ENCODE measurements at places on chromosomes 11 and 22.

GRCh38 chr11:85699957-85700741 lies 14.2 kb upstream of the CCDC89 start:
- DNase-seq: no peak

GRCh38 chr11:63766531-63767235 lies 1.9 kb downstream of the ZFTA start:
- DNase-seq: no peak

DNA sequence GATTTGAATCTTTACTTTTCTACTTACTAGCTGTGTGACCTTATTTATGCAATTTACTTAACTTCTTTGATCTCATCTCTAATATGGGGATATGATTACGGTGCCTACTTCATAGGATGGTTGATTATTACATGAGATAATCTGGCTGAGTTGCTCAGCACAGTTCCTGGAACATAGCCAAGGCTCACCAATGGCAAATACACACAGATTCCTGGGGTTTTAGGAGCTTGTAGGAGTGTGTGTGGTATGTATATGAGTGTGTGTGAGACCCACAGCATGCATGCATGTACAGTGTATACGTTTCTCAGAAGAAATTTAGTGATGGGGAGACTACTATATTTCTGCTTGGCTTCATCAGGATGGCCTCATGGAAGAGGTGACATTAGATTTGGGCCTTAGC lies 256.9 kb downstream of the KIRREL3 start:
- DNase-seq: no peak

DNA sequence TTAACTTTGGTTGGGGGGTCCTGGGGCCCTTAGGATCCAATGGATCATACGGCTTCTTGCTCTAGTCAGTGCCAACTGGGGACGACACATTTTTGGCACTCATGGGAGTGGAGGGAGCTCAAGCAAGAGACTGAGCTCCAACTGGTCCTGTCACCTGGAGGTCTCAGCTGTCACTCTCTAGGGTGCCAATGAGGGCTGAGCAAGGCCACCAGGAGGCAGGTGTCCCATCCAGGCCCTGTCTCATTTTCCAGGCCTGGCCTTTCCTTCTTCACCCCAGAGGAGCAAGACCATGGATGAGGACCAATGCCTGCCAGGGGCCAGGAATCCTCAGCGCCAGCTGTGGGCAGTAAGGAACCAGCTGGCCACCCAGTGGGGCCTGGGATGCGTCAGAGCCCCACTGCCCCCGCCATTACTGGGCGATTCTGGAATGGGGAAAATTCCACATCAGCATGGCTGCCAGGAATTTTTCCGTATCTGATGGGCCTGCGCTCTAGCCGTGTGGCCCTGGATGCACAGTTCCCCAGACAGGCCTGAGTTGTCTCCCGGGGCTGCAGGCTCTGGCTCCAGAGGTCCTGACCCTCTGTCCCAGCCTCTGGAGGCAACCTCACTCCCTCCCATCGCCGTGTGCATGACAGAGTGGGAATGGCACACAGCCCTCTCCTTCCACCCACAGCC lies 669 bp upstream of the GAL3ST1 start:
- no peak for DNase-seq

DNA sequence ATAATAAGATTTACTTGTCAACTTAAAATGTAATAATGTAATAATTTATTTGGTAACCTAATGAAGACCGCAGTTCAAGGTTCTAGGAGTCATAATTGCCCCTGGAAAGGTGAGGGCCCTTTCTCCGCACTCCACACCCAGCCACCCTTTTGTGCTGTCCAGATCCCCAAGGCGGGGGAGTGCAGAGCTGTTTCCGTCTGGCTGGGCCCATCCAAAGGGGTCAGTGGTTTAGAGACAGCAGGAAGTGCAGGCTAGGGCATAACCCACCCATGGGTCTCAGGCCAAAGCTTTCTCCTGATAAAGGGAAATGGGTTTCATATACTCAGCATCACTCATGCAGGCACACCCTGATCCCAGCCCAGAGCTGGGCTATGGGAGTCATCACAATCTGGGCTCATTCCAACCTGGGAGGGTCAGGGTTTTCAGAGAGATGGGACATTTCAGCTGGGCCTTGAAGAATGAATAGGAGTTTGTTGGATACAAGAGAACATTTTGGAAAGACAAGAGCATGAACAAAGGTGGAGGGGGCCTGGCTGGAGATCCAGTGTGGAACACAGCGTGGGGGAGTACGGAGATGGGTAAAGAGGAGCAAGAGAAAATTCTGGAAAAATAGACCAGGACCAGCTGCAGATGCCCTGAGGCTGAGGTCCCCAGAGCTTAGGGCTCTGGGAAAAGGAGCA lies 432.2 kb downstream of the TBC1D22A start:
- DNase-seq: no peak

DNA sequence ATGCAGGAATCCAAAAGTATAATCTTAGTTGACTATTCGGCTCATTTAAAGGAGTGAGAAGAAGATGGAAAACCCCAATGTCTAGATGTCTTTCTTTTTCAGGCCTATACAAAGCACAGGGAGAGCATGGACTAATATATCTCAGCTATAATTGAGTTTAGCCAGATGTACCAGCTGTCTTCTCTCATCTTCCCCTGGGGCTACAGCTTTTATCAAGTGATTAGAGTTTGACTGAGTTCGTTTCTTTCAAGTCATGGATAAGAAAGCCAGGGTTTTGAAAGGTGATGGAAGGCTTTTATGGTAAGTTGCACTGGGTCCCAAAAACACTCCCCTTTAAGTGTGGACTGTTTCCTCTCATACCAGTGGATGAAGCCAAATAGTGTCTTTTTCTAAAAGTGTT lies 1172.8 kb upstream of the TENM4 start:
- no peak for DNase-seq

DNA sequence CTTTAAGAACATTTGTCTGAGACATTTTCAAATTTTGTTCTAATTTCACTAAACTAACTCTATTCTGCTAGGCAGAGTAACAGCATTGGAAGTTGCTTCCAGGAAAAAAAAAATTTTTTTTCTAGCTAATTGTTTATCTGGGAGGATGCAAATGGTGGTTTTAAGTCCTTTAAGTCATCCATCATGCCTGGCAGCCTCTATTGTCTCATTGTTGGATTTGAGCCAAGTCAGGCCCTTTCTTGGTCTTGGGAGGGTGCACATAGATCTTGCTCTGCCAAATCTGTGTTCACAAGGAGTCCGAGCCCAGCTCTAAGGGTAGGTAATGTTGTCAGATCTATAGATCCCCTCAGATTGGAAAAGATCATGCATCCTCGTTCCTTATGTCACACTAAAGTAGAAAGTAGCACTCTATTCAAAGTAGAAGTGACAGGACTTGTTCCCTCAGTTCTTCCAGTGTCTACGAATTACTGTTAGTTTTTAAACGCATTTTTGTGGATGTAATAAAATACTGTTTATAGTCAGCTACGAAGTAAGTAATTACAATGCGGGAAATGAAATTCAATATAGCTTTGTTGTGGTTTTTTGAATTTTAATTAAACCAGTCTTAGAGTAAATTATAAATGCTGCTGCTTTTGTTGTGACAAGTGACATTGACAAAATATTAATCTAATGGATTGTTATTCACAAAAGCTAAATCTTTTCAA lies 166.0 kb upstream of the RASSF10 start:
- DNase-seq: peak; percentile 52

DNA sequence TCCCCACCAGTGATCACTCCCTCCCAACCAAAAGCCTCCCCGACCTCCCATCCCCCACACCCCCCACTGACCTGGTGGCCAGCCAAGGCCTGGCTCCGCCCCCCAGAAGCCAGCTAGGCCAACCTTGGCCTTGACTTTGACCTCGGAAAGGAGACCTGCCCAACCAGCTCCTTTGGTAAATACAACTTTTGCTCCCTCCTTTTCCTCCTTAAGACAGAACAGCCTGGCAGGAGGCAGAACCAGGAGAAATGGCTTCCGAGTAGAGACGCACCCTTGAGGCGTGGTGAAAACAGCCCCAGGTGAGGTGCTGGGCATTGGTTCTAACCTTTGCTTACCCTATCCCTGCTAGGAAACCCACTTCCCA lies 27.0 kb downstream of the PLEKHA7 start:
- peak; percentile 13 for DNase-seq

GRCh38 chr11:20881328-20882079 lies 212.1 kb downstream of the NELL1 start:
- DNase-seq: no peak

DNA sequence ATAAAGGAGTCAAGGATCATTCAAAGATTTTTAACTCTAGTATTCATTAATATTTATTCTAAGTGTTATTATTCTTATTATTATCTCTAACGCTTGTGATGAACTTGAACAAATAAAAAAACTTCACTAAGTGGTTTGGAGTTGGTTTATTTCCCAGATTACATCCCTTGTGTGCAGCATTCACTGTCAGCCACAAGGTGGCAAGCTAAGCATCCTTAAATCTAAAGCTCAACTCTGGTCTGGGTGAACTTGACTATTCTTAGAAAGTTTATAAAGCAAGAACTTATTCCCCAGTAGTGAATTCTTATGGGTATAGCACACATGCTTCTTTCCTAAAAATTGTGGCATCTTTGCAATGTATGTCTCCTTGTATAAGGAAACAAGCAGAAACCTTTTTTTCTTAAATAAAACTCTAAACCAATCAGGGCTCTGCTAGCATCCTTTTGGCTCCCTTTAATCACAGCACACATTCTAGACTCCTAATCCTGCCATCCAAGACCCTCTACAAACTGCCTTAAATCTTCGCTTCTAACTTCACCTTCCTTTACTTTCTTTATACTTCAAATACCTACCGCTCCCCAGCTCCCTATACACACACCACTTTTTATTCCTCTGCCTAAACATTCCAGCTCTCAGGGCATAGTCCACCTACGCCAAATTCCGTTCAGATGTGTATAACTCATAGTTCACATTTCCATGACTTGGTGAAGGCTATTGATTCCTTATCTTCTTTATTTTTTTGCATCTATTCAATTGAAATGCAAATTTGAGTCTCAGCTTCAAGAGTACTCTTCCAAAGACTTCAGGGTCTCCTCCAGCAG lies 1068.8 kb downstream of the DLG2 start:
- DNase-seq: peak; percentile 15

DNA sequence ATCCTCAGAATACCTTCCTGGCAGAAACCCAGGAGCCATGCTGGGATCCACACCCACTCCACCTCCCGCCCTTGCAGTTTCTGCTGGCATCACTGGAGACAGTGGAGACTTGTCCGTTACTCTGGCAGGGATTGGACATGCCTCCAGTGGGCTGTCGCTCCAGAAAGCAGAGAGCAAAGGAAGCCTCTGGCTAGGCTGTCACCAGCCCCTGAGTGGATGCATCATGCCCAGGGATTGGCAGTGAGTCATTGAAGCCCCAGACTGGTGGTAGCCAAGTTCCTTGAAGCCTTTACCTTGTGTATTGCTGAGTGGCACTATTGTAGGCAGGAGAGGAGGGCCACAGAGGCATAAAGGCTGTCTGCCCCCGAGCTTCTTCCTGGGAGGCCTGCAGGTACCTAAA lies 34.8 kb upstream of the E2F8 start:
- DNase-seq: no peak

DNA sequence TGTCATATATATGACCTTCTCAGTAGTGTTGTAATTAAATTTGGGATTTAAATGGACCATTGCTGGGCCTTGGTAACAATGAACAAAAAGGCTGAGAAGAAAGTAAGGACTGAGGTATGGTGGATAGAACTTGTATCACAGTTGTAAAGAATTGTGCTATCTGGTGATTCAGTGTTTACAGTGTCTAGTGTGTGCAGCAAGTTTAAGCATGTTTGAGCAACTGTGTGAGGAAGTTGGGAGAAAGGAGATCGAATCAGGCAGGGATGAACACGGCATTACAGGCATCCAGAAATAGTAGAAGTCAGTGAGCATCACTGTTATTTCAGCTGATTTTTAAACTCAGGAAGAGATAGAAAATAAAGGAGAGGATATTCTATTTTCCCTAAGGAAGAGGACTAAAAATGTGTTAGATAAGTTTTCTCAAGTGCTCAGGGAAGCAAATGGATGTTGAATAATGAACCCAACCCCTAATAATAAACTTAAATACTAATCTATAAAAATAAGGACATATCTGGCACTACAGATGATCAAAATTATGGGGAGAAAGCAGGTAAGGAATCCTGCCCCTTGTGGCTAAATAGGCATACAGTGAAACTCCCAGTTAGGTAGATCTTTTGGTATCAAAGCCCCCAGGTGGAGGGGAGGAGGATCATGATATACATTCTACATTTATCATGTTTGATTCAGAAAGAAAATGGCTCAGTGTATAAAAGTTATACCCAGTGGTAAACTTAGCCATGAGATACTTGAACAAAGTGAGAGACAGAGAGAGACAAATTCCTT lies 361.0 kb upstream of the ANO3 start:
- DNase-seq: no peak

DNA sequence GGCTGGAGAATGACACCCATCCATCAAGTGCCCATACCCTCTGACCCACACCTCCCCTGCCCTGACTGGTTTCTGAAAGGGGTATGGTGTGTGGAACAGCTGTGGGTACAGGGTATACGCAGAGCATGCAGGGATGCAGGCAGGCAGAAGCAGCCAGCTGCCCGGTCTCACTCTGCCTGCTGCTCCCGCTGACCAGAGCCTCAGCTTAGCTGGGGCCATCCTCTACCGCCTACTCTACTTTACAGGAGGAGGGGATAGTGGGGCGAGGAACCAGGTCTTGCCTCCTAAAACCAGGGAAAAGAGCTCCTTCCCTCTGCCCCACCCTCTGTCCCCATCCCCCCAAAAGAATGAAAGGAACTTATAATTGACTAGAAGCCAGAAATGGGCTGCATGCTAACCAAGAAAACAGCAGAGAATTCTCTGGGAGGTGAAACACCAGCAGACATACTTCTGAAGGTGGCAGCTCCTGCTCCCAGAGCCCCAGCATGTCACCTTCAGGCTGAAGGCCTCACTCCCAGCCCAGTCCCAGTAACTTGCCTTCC lies 13.0 kb upstream of the CHRM4 start:
- DNase-seq: no peak

DNA sequence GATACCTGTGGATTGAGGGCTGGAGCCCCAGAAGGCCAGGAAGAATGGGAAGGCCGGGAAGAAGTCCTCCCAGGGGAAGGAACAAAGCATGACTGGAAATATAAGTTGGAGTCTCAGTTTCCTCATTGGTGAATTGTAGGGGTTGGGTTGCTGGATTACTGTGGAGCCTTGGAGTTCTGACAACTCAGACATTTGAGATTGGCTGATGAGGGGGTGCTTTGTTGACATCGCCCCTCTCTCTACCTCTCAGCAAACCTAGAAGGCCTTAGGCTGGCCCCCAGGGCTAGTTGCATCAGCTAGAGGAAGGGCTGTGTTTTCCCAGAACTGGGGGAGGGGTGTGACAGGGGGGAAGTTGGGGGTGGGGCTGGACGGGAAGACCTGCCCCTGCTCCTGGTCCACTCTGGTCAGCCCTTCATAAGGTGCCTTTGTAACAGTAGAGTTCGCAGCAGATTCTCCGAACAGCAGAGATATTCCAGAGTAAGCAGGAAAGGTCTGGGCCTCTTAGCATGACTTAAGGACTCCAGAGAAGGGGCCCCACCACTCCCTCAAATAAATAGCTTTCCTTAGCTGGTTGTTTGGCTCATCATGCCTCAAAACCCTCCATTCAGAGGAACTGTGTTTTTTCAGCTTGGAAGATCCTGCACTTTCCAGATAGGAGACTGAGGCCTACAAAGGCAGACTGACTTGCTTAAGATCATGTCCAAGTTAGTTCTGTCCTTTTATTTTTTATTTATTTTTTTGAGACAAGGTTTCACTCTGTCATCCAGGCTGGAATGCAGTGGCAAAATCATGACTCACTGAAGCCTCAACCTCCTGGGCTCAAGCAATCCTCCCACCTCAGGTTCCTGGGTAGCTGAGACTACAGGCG lies 12.5 kb upstream of the THRSP start:
- DNase-seq: no peak

GRCh38 chr11:117930668-117931330 lies 1.6 kb upstream of the TMPRSS13 start:
- no peak for DNase-seq

All from prostate gland (tissue), 2 donors.